ENCODE measurements at places on chromosomes 3 and 15.

DNA sequence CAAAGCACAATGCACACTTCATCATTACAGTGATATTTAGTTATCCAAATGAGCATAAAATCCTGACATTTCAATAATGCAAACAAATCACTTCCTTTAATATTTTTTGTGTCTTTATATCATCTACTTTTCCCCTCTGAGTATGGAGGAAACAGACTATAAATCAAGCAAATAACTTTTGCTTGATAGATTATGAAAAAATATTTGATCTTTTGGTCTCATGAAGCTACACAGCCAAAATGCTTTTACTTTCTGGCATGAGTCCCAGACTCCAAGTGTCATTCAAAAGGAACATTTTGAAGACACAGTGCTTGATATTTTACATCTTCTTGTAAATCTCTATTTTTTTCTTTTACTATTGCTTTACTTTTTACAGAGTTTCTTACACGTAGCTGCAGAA is 215.3 kb upstream of the ROBO1 start:
- no peak for DNase-seq

- no peak for DNase-seq
These were observed 56.0 kb upstream of the AGTR1 start for GRCh38 chr3:148641722-148642121.

- no peak for DNase-seq
These were observed 5.5 kb upstream of the NR2C2 start for GRCh38 chr3:14941871-14942270.

GRCh38 chr15:51262463-51262862 is 75.9 kb downstream of the CYP19A1 start:
- no peak for DNase-seq

DNA sequence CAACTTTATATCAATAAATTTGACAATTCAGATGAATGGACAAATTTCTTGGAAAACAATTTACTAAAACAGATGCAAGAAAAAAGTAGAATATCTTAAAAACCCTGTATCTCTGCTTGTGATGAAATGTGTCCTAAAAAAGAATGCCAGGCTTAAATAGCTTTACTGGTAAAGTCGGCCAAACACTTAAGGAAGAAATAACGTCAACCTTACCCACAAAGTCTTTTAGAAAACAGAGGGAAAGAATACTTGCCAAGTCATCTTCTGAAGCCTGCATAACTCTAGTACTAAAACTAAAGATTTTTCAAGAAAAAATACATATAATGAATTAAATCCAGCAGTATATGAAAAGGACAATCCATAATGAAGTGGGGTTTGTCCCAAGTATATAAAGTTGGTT is 111.1 kb downstream of the RASA2 start:
- no peak for DNase-seq

DNA sequence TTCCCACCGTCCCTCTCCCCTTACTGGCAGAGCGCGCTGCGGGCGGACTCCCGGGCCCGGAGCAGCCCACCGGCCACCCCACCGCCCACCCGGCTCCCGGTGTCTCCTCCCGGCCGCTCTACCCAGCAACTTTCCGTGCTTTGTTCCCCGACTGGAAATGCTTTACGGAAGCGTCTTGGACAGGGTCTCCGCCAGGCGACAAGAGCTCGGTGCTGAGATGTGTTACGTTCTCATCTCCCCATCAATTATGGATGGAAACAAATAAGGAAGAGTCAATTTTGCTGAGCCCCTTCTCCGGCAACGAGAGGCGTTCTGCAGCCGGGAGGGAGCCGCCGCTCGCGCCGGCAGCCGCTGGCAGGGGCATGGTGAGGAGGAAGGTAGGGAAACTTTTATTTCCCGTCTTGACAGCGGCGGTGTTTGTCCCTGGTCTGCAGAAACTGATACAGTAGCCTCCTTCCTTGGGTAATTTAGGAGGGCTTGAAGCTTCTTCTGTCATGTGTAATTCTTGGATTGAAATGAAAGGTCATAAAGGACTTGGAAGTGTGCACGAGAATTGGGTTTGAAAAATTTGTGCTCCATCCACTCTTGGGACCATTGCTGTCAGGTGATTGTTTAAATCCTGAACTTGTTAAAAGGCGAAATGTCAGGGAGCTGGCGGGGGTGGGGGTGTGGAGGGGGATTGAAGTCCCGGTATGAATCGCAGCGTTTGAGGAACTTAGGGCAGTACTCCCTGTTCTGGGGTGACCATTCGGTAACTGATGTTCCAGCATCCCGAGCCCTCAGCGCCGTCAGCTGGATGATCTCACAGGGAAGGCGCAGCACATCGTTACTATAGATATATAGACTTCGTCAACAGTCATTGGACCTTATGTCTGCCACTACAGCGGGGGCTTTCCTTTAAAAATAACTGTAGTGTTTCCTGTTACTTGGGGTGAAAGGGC is 1.5 kb downstream of the SEMA6D start:
- peak; percentile 55 for DNase-seq

DNA sequence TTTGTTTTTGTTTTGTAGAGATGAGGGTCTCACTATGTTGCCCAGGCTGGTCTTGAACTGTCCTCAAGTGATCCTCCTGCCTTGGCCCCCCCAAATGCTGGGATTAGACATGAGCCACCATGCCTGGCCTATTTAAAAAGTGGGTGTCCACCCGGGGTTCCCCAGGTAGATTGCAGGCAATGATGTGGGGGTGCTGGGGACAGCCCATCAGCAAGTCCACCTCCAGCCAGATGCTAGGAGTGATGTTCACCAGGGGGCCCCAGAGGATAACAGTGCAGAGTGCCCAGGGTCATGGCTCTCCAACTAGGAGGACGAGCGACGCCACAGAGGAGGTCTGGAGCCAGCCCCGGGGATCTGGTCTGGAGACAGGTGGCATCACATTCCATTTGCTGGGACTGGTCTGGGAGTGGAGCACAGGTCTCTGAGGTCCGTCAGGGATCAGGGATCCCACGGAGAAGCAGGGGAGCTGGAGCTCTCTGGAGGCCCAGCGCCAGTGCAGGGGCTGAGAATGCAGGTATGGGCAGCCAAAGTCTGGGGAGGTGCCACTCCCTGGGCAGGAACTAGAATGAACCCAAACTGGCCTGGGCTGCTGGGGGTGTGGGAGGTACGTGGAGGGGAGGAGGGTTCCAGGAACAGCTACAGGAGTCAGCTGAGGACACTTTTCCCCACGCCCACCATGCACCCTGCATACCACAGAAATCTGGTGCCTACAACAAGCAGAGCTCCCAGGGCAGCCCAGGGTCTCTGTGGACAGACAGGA is 51.2 kb upstream of the PCSK6 start:
- DNase-seq, result no peak

DNA sequence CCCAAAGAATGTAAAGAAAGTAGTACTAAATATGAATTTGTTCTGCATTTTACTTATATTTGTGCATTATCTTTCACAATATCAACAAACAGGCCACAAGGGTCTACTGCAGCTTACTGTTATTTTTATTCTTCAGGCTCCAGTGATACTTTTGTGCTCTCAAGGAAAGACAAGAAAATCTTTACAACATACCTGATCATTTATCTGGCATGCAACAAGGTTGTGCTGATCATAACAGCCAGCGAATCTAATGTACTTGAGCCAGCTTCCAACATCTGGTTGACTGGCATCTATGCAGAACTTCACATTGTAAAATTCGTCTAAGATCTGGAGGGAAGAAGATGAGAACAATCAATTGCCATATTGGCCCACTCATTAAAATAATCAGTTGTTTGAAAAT is 520.0 kb downstream of the MECOM start:
- DNase-seq, result no peak

DNA sequence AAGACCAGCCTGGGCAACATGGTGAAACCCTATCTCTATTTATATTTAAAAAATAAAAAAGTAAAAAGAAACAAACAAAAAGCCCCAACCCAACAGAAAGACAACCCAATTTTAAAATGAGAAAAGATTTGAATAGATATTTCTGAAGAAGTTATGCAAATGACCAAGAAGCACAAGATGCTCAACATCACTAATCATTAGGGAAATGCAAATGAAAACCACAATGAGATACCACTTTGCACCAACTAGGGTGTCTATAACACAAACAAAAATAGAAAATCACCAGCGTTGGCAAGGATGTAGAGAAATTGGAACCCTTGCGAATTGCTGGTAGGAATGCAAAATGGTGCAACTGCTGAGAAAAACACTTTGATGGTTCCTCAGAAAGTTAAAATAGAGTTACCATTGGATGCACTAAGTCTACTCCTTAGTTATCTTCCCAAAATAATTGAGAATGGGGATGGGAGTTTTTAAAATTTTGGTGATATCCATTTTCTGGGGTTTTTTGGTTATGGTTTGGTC is 45.8 kb upstream of the CCNB2 start:
- no peak for DNase-seq

- DNase-seq, result no peak
These were observed 133.4 kb upstream of the WNT5A start for GRCh38 chr3:55620351-55621025.

DNA sequence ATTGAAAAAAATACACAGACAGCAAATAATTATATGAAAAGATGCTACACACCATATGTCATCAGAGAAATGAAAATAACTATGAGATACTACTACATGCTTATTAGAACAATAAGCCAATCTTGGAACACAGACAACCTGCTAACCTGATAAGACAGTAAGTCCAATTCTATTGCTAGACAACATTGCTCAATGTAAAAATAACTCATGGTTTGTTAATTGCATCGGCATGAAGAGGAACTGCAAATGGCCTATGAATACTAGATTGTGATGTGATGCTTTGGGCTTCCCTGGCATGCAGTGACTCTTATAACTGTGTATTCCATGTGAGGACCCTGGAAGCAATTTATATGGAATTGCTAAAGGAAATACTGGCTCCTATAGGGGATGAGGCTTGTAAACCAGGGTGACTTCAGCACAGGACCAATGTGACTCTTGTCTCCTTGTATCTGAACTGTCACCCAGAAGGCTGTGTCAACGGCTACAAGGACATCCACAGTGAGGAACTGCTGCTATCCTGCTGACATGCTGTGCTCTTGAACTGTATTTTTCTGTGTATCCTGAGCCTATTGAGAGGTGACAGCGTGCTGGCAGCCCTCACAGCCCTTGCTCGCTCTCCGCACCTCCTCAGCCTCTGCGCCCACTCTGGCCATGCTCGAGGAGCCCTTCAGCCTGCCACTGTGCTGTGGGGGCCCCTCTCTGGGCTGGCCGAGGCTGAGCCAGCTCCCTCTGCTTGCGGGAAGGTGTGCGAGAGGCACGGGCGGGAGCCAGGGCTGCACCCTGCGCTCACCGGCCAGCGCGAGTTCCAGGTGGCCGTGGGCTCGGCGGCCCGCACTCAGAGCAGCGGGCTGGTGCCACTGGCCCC is 385.7 kb downstream of the CNTN4 start:
- DNase-seq, result no peak

- DNase-seq, result no peak
These were observed 424.1 kb downstream of the ZNF385D start for GRCh38 chr3:21326704-21327475.

GRCh38 chr3:153209596-153209995 is 47.6 kb downstream of the RAP2B start:
- no peak for DNase-seq

GRCh38 chr3:126533506-126533905 is 9.6 kb downstream of the CHST13 start:
- no peak for DNase-seq

DNA sequence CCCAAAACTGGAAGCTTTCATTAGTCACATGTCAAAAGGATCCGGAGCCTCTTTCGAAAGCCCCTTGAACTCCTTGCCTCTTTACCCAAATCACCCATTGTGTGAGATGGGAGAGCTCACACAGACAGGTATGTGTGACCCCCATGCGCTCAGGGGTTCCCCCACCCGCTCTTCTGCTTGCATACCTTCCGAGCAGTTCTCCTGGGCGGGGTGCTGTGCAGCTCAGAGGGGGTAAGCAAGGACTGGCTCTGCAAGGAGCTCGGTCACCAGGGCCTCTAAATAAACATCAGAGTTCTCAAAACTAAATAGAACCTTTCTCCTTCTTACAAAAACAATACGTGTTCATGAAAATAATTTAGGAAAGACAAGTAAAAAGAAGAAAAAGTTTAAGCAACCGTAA is 55.7 kb downstream of the PXYLP1 start:
- DNase-seq, result no peak

DNA sequence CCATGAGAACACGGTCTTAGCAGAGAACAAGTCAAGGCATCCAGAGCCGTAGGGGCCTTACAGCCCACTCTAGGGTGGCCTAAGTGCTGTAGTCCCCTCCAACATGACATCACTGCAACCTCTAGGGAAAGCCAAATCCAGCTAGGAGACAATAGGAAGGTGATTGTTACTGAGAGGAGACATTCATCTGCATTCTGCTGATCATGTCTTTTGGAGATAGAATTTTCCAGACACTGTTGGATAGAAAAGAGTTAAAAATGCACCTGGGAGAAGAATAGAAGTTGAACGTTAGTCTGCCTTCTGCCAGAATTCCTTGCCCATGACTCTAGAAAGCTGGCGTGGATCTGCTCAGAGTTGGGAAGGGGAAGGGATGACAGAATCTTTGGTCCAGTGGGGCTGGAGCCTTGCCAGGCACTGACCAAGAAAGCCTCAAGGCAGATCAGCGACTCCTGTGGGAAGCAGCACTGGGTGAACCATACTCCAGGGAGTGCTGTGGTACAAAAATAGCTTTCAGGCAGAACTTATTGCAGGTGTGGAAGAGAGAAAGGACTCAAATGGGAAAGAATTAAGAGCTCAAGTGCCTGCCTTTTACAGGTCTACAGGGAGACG is 44.8 kb upstream of the RAF1 start:
- no peak for DNase-seq

DNA sequence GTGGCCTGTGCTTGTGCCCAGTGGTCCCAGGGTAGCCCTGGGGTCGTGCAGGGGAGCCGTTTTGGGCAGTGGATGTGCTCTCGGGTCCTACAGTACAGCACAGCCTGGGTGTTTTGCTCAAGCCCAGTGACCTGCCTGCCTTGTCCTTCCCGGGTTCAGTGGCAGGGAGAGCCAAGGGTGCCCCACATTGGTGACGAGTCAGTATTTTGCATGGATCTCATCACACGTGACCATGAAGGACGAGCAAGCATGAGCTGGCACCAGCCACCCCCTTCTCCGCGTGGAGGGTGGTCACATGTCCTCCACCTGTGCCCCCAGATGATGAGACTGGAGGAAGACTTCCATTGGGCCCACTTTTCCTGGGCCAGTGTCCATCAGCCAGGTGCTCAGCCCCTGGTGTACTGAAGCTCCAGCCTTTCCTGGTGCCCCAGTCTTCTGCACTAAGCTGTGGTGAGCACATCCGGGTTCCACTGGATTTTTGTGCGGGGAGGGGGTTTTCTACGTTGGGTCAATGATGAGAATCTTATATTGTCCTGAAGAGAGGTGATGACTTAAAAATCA is 197.5 kb downstream of the UBE3A start:
- no peak for DNase-seq
